NCI-H2171 treated with DMSO at 0.1 percent for 48 hours (cell line): ENCODE measurements at places on chromosomes 6 and 20.

DNA sequence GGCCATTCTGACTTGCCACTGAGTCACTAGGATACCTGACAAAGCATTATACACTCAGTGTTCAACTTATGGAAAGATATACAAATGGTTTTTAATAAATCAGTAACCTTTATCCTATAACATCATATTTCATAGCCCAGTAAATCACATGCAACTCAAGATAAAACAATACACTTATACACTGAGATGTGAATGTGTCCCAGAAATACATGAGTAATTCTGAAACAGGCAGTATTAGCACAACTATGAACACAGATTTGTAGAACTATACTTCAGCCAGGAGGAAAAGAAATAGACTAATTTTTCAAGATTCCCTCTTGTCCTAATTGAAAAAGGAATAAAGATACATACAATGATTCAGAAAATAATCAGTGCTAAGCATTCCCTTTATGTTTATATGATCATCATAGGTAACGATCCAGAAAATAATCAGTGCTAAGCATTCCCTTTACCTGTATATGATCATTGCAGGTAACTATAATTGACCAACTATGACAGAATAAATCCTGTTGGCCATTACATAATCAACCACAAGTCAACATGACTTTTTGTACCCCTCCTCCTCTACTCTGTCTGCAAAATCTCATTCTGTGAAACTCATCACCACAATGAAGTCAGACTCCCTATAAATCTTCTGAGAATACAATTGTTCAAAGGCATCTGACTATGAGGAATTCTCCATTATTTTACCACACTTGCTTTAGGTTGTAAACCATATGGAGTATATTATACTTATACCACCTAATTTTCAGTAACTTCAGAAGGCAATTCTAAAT lies 30.3 kb downstream of the HACE1 start:
- no peak for DNase-seq

GRCh38 chr6:157693867-157694266 lies 129.2 kb upstream of the SNX9 start:
- DNase-seq = no peak

DNA sequence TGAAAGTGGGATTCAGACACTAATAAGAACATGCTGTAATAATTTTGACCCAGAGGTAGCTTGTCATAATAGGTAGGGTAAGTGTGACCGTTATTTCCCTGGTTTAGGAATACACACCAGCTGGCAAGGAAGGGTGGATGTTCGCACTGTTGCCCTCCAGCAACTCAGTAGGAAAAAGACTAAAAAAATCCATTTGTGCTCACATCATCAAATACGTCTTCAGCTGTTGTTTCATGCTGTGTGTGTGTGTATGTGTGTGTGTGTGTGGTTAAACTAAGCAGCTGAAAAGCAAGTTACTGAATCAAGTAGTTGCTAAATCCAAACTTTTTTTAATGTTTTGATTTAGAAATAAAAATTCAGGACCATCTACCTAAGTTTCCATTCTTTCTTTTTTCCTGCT lies 218.7 kb downstream of the TRDN start:
- DNase-seq = no peak

- no peak for DNase-seq
Observed at GRCh38 chr20:34705008-34705396, 858 bp downstream of the TP53INP2 start.

- DNase-seq = no peak
Observed at GRCh38 chr6:137389150-137389704, 105.0 kb downstream of the OLIG3 start.

GRCh38 chr20:44738813-44739477 lies 6.7 kb upstream of the KCNK15 start:
- DNase-seq = peak; percentile 90

GRCh38 chr6:33344701-33345697 lies 27.5 kb upstream of the ZBTB22 start:
- peak; percentile 74 for DNase-seq

- no peak for DNase-seq
Observed at GRCh38 chr6:27394073-27394472, 5.5 kb downstream of the ZNF391 start.

DNA sequence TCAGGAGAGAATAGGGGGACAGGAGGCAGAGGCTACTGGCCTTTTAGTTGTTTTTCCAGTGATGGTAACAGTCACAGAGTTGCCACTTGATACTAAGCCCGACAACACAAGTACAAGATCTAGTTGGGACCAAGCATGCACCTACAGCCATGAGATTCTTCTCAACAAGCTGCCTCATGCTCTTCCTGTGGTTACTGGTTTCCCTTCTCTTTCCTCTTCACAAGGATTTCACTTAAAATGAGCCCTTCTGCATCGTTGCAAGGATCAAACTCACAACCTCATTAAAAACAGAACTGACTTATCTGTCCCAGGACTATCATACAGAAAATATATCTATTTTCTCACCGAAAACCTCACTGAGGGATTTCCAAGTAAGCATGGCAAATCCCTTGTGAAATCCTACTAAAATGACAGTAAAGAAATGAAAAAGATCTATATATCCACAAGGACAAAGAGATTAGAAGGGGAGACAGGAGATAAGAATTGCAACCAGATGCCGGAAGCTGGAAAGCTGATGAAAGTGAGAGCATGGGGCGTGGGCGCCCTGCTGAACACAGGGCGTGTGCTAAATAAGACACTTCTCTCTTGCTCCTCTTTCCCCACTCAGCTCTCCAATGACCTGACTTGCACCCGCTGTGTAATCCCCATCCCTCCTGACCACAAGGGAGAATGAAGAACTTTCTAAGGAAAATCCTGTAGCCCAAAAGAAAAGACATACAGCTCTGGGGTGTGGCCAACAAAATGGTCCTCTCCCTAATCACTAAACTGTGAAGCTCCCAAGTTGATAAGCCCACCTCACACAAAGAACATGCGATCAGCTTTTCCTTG lies 13.4 kb downstream of the MTFR2 start:
- DNase-seq = no peak

DNA sequence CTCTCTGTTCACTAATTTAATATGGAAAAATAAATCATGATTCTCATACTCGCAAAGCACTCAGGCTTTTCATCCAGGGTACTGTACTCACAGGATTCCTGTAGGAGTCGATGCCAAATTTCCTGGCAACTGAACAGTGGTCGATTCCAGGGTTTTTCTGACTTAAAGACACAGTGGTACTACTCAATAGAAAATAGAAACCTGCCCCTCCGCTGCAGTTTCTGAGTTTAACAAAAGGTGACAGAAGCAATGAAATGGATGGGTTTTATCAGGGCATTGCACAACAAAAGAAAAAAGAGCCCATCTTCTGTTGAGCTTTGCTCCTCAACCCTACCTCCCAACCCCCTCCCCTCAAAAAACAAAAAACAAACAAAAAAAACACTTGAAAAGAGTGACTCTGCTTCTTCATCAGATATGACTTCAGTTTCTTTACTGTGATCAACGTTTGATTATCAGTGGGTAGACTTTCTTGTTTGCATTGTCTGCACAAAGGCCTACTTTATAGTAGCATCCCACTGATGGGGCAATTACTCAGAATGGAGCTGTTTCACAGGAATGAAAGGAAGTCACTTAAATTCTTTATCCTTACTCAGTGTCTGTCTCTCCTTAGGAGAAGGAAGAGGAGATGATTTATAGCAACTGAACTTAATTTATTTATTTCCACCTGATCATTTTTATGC lies 96.2 kb upstream of the FOXO3 start:
- no peak for DNase-seq

GRCh38 chr20:10253780-10254179 lies 35.1 kb downstream of the SNAP25 start:
- peak; percentile 85 for DNase-seq

GRCh38 chr20:64055893-64056638 lies 6.6 kb upstream of the SOX18 start:
- peak; percentile 63 for DNase-seq

DNA sequence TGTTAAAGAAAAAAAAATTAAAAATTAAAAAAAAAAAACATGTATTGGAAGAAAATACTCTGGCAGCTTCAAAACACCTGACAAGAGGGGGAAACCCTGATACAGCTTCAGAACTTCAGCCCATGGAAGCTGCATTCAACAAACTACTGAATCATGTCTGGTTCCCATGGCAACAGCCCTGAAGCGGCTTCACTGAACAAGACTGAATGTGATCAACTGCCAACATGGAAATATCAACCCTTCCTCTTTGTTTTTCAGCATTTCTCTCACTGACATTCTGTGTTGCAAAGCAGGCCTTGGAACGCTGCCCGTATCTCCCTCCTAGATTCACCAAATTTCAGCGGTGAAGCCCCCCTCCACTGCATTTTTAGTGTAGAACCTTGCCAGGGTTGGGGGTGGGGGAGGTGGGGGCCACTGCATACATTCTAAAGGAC lies 91.3 kb upstream of the SHLD1 start:
- DNase-seq = no peak

DNA sequence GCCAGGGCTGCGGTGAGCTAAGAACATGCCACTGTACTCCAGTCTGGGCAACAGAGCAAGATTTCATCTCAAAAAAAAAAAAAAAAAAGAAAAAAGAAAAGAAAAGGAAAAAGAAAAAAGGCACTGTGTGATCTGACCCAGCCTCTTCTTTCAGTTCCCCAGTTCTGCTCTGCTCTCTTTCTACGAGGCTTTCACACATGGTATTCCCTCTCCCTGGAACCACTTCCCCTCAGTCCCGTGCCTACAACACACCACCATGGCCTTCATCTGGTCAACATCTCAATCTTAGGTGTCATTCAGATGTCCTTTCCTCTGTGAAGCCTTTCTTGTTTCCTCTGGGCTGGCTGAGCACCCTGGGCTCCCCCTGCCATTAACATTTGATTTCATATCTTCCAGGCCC lies 2.3 kb upstream of the DSN1 start:
- DNase-seq = no peak

DNA sequence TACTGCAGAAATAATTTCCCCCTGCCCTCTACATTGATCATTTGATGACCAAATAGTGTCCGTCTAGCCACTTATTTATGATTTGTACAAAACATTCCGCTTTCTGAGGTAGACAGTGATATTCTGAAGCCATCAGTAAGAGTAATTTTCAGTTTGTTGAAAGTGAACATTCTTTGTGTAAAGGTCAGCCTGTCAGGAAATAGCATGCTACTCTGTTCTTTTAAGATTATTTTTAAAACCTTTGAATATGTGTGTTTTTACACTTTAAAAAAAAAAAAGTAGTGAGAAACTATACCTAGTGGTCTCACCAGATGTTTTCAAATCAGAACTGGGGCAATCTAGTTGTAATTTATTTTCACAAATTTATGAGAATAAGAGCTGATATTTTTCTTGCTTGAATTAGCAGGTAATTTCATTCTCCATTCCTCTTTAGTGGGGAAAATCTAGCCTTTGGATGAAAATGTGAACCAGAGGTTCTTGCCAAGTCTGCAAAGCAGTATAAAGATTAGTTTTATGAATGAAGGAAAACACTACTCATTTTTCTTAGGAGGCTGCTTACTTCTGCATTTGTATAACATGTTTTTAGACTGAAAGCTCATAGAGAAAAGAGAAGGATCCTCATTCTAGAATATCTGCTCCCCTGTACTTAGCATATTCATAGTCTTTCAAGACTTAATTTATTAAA lies 12.1 kb upstream of the REV3L start:
- no peak for DNase-seq

GRCh38 chr20:13855613-13856012 lies 70.8 kb downstream of the NDUFAF5 start:
- DNase-seq = no peak

GRCh38 chr6:44011350-44011920 lies 115.8 kb downstream of the MRPL14 start:
- peak; percentile 25 for DNase-seq

DNA sequence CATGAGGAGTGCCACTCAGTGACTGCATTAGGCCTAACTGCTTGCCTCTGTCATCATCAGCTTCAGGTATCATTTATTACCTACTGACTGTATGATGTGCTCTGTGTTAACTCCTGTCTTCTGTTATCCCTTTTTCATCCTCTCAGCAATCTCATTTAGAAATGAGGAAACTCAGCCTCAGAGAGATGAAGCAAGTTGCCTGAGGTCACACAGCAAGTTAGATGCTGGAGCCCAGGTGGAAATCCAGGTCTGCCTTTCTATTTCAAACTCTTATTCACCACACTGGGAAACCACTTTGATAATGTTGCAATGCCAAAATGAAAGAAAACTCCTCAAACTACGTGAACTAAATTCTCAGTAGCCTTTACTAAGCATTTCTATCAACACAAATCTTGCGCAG lies 1.3 kb downstream of the FERMT1 start:
- DNase-seq = no peak

GRCh38 chr20:15916623-15917022 lies 656.6 kb downstream of the KIF16B start:
- no peak for DNase-seq

- DNase-seq = peak; percentile 99
Observed at GRCh38 chr20:19735446-19735845, 22.6 kb upstream of the RIN2 start.

GRCh38 chr20:30922129-30922528 lies 335.3 kb upstream of the DEFB115 start:
- DNase-seq = no peak

GRCh38 chr6:53199156-53199555 lies 50.5 kb upstream of the GCM1 start:
- no peak for DNase-seq

DNA sequence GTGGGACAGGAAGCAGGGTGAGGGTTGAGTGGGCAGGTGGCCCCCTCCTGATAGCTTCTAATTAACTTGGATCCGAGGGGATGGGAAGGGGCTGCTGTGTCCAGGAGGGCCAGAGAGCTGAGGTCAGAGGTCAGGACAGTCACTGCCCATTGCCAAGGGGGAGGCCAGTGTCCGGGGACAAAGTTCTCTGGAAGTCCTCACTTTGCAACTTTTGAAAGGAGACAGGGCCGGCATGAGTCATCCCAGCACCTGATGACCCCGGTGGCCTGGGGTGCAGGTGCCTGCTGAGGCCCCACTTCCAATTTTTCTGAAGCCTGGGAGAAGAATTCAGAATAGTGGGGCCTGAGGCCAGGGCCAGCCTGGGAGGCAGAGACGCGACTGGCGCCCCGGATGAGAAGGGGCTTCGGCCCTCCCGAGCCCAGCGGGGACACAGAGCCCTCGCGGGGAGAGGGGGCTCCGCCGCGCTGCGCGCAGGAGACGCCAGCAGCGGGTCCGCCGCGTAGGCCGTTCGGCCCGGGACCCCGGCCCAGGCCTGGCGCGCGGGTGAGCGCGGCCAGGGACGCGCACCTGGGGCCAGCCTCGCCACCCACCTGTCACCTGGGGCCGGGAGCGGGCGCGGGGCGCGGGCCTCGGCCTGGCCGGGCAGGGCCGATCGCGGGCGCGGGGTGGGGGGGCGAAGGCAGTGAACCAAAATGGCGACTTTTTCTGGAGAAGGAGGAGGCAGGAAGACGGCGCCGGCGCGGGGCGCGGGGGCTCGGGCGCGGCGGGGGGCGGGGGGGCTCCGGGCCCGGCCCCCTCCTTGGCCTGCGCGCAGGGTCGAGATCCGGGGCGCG lies 586 bp downstream of the ZNF512B start:
- peak; percentile 53 for DNase-seq

DNA sequence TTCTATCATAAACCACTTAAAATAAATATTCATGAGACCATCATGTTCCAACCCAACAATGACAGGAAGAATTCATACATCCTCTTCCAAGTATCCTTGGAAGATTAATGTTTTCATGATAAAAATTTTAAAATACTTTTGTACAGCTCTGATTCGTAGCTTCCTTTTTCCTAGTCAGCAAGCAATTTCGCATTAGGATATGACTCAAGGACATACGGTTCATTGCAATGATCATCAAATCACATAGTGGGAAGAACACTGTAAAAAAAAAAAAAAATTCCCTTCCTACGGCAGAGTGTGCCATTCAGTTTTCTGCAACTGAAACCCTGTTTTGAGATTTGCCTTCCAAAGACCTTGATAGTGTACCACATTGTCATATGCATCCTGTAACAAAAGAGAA lies 35.3 kb upstream of the GFOD1 start:
- no peak for DNase-seq
